Stimulated activated CD4-positive, alpha-beta T cell treated with anti-CD3 and anti-CD28 coated beads, Interleukin-2, amount 100 ng/mL, for 48 hours (primary cell): ENCODE measurements at places on chromosomes 2 and 18.

GRCh38 chr2:288758-289361 lies 969 bp upstream of the ALKAL2 start:
- no peak for DNase-seq

DNA sequence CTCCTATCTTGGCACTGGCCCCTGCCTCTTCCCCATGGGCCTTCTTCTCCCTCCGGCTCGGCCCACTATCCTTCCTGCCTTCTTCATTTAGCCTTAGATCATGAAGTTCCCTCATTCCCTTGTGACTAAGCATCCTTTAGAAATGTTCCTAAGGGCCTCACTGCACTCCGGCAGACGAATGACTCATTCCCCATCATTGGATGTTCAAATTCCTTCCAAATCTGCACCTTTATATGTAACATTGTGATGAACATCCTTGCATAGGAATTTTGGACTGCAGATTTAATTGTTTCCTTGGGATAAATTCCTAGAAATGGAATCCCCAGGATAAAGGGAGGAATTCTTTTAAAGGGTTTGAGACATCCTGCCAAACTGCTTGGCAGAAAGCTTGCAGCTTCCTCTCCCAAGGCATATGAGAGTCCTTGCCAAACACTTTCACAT lies 19.0 kb downstream of the CRACDL start:
- DNase-seq: no peak

GRCh38 chr2:29412197-29412925 lies 297.1 kb downstream of the CLIP4 start:
- no peak for DNase-seq

- DNase-seq: no peak
Measured at GRCh38 chr2:72211777-72212485, 64.3 kb upstream of the CYP26B1 start.

- DNase-seq: peak; percentile 8
Measured at GRCh38 chr2:224284134-224284946, 117.6 kb downstream of the FAM124B start.

- peak; percentile 15 for DNase-seq
Measured at GRCh38 chr2:234257859-234258561, 207.5 kb downstream of the SPP2 start.

DNA sequence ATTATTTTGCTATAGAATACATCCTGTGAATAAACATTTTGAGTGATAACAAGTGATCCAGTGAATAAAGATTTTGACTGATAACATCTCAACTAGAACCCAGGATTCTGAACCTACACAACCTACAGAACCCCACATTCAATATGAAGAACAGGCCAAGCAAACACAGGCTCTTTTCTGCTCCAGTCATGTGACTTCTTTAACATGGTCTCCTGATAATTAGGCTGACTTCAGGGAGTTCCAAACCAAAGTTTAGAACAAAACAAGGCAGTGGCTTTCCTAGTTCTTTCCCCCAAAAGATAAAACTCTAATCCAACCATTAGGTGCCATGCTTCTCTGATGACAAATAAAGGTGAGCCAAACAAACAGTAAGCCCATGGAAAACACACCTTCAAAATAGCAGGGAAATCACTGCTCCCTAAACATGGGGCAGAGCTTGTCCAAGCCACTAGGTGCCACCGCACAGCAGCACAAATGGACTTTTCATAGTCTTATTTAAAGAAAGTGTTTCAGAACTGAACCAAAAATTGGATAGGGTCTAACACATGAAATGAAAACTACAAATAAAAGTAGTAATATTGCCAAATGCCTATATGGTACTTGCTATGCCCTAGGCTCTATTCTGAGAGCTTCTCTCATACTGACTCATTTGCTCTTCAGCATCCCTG lies 95.3 kb downstream of the EVA1A start:
- no peak for DNase-seq

DNA sequence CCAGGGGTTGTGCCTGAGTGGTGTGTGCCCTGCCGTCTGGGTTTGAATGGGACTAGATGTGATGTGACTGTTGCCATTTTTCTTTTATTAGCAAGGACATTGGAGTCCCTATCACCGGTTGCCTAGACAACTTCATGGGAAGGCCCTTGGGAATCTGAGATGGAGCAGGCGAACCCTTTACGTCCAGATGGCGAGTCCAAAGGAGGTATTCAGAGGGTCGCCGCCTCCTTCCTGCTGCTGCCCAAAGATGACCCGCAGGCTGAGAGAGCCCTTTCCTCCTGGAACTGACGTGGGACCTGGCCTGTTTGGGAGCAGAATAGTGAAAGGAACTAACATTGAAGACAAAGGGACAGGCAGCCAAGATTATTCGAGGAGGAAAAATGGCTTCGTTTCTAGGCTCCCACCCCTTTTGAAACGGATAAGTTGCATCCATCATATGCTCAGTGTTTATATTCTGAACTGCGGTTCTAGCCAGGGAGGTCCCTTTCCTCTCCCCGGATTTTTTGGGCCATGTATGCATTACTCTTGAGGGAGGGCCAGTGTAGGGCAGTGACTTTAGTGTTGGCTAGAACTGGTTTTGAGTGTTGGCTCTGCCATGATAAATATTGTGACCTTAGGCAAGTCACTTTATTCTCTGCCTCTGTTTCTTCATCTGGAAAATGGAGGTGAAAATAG lies 673 bp downstream of the CENPO start:
- DNase-seq: peak; percentile 8

GRCh38 chr2:183709829-183710228 lies 585.6 kb downstream of the NUP35 start:
- no peak for DNase-seq

DNA sequence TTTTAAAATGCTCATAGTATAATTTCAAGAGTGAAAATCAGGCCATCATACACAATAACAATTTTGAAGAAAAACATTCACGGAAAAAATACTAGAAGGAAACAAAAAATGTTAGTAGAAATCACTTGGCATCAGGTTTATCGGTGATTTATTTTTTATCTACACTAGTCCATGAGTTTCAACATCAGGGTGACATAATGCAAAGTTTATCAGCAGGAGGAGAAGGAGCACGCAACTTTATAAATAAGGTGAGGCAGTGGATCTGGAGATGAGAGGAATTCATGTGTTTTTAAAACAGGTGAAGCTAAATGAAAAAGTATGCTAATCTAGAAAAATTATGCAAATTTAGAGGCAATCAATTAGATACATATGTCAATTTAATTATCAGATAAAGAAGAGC lies 54.2 kb downstream of the MGAT4A start:
- DNase-seq: no peak

DNA sequence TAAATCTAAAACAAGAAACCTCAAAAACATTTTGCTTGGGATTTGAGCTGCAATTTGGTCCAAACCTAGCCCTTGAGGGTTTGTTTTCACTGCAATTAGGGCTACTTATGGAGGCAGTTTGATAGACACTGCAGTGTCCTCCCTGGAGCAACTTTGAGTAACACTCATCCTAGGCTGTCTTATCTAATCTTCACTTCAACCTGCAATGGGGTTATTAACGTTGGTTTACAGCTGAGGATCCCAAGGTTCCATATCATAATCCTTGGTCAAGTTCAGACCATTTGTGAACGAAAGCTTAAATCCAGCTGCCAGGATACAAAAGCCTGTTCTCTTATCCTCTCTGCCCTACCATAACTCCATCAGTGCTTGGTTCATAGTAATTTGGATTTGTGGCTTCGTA lies 2.5 kb downstream of the ANXA4 start:
- no peak for DNase-seq

- DNase-seq: no peak
Measured at GRCh38 chr2:171909266-171909665, 13.0 kb upstream of the HAT1 start.

DNA sequence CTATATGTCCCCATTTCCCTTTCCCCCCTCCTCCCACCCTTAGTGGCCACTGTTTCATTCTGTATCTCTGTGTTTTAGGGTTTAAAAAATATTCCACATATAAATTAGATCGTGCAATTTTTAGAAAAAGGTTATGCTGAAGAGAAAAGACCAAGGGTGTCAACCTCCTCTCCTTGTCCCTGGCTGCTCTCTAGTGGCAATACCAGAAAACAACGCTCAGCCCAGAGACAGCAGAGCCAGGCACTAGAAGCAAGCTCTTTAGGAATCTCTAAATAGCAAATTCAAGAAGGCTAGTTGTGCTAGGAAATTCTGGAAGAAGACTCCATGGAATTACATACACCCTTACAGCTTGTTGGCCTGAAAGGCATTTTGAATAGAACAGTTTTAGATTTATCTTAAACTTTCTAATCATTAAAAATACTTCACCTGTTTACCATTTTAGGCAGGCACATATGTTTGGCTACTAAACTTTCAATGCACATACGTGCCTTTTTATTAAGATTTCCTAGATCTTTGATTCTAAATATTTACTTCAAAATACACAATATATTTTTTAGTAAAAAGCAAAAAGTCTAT lies 35.1 kb upstream of the RASGRP3 start:
- DNase-seq: no peak

DNA sequence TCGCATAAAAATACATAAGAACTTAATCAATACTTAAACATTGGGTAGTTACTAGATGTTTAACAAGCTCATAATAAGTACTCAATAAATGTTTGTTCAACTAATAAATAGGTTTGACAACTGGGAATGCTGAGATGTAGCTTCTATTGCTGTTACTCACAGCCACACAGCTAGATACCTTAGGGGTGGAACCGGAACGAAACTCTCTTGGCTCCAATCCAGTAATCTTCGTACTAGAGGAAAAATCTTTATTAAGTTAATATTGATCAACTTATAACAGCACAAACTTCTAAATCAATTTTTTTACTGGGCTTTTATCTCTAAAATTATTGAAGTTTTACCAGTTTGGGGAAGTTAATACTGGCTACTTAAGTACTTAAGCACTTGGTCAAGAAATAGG lies 247.8 kb downstream of the PAX3 start:
- no peak for DNase-seq

DNA sequence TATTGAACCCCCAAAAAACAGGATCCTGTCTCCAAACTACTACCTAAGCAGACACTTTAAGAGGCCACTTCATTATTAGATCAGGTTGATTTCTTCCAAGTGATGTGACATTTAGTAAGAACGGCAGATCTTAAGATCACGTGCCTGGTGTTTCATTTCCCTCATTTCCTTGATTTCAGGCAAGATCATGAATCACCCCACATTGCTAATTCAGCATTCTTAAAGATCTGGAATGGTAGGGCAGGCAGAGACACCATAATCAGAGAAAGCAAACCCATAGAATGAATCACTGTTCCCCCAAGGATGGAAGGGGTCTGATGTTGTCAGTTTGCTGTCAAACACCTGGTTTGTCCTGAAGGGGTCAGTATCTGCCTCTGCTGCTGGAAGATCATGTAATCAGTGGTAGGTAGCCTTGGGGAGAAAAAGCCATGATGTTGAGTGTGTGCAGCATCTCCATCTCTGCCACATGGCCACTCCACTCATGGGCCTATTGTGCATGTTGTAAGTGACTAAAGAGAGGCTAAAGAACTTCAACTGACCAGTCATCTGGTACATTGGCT lies 133.9 kb downstream of the ARHGAP15 start:
- DNase-seq: no peak

DNA sequence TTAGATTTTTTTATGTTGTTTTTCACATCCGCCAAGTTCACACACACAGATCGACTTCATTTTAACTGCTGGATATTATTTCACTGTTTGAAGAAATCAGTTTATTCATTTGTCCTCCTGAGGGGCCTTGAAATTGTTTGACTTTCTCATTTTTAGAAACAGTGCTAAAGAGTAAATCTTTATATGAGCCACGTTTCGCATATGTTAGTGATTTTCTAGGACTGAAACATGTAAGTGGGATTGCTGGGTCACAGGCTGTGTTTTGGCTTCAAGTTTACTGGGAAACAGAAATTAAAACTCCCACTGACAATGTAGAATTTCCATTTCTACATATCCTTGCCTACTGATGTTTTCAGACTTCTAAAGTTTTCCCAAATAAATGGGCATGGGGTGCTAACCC lies 363.8 kb downstream of the NCKAP5 start:
- DNase-seq: no peak

- DNase-seq: no peak
Measured at GRCh38 chr18:2794159-2794558, 52.6 kb upstream of the EMILIN2 start.

DNA sequence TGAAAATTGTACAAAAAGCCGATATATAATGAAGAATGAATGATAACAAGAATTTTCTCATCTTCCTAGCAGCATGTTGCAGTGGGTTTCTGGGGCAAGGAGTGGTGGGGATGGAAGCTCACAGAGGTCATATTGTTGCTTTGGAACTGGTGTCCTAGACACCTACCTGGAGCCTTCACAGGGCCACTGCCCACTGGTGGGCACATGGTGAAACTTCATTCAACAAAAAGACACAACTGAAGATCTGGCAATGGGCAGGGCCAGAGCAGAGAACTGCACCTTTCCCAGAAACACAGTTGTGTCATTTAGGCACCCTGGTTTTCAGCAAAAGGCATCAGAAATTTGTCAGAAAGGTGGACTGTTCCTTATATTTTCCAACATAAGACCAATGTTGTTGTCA lies 115.3 kb downstream of the FHOD3 start:
- no peak for DNase-seq

DNA sequence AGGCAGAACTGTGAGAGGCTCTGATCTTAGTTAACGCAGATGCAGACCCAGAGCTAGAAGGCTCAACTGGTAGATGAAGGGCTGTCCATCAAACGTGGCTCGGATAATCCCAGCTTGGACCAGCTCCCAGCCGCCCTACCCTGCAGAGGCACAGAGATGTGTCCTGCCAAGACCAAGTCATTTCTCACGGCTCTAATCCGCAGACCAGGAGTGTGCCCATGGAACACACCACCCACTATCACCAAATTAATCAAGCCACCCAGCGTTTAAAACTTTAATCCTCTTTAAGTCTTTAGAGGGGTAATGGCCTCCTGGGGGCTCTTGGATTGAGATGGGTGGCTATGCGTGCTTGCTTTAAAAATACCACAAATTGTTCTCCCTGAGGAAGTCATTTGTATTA lies 17.5 kb downstream of the LYPD1 start:
- no peak for DNase-seq

GRCh38 chr18:57088883-57089282 lies 58.0 kb upstream of the BOD1L2 start:
- no peak for DNase-seq

DNA sequence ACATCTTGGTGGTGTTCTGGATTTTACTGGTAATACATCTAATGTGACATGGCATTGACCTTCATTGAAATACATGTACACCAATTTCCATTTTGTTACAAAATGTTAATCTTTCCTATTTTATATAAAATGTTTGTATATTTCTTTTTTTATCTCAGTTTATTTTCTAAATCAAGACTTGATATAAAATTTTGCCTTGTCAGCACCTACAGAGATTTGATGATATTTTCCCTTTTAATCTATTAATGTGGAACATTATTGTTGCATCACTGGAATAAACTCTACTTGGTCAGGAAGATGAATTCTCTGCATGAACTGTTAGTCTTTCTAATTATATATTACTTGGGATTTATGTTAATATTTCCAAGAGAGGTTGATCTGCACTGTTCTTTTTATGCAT lies 294.0 kb upstream of the ETAA1 start:
- no peak for DNase-seq
